ENCODE measurements at places on chromosomes 13 and 19.

DNA sequence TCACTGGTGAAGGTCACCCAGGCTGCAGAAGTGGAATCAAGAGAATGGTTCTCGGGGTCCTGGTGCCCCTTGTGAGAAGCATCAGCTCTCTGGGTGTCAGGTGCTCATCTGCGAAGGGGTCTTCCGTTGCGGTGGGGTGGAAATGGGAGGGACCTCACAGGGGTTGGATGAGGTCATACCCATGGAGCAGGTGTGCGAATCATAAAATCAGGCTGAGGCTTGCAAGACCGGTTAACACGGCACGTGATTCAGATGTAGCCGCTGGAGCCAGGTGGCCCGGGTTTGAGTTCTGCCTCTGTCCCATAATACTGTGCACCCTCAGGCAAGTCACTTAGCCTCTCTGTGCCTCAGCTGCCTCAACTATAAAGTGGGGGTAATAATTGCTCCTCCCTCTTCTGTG, 3.9 kb upstream of the KLK15 start:
- DNase-seq, result no peak

- DNase-seq, result no peak
These were observed 855.9 kb upstream of the KLHL1 start for GRCh38 chr13:70964124-70964523.

- DNase-seq, result no peak
These were observed 655 bp upstream of the S1PR5 start for GRCh38 chr19:10517760-10518443.

- DNase-seq, result no peak
These were observed 14.0 kb upstream of the ZNF468 start for GRCh38 chr19:52871466-52871865.

DNA sequence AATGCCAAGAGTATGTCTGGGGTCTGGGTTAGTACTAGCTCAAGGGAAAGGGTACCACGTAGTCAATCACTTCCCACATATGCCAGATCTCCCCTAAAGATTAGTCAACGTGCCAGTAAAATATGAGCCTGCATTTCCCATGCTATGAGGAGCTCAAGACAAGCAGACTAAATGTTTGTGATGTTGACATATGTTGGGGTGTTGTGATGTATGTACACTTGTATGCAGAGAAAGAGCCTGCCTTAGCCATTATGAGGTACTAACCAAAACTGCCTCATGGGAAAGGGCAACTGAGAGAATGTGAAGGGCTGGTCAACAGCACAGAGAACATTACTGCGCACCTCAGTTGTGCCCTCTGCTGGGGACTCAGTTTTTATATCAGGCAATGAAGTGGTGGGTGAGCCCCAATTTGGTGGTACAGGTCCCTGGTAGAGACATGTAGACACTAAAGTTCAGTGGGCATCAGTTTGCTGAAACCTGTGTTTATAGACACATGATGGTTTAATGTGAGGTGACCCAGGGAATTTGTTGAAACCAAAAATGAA, 287.0 kb downstream of the DCT start:
- DNase-seq, result no peak

DNA sequence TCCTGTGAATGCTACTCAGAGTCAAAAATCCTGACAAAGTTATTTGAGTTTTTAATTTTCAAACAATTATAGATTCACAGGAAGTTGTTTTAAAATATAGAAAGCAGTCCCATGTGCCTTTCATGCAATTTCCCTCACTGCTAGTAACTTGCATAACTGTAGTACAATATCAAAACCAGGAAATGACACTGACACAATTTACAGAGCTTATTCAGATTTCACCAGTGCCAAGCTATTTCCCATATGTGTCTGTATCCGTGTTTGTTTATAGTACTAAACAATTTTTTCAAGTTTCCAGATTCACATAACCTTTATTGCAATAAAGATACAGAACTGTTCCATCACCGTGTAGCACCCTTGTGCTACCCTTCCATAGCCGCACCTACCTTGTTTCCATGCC, 934.6 kb downstream of the PCDH17 start:
- DNase-seq, result no peak

- no peak for DNase-seq
These were observed 1.1 kb downstream of the SHISA2 start for GRCh38 chr13:26050568-26051230.

DNA sequence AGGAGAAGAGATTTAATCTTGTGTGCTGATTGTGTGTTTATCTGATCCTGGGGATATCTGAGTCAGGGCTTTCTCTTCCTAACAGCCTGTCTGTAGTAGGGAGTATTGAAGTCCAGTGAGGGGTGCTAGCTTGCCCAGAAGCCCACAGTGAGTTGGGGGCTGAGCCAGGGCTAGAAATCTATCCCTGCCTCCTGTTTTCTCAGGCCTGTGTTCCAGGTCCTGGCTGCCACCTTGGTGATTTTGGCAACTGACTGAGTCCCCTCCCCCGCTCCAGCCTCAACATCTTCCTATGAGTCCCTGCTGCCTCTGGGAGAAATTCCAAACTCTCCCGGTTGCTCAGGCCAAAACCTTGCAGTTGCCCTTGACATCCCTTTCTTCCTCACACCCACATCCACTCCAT, 7.7 kb upstream of the NOVA2 start:
- no peak for DNase-seq

DNA sequence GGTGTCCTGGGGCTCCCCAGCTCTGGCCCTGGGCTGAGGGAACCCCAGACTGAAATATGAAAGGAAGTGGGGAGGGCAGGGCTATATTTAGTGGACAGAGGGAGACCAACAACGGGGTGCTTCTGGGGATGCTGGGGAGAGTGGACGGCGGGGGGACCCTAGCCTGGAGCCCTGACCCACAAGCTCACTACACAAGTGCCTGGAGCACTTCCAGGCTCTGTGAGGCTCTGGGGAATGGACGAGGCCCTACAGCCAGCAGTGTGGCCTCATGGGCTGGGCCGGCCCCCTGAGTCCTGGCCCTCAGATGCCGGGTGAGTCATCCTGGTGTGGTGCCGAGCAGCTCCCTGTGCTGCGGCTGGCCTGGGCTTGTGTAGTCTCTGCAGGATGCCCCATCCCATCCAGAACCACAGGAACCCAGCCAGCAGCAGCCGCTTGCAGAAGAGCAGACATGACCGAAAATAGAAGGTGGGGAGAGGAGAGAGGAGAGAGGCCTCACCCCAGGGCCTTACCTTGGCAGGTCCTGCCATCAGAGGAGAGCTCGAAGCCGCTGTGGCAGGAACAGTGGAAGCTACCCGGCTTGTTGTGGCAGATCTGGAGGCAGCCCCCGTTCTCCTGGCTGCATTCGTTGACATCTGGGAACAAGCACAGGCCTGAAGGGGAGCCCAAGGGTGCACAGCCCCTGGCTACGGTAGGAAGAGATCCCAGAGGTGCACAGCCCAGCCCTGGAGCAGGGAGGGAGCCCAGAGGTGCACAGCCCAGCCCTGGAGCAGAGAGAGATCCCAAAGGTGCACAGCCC, 26.1 kb downstream of the GAS6 start:
- peak; percentile 97 for DNase-seq

DNA sequence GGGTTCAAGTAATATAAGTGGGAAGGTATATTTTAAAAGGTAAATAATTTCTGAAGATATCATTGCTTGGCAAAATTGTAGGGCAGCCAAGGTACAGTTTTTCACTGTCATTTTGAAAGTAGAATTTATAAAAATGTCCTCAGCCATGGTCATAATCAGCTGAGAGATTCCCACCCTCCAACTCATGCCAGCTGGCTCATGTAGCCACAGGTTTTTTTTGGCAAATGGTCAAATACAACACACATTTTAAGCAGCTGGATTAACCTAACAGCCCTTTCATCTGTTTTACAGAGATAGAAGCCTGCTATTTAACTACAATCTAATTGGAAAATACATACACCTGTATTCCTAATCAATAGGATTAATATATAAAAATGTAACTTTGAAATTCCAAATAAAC, 619.2 kb upstream of the SGCG start:
- no peak for DNase-seq

DNA sequence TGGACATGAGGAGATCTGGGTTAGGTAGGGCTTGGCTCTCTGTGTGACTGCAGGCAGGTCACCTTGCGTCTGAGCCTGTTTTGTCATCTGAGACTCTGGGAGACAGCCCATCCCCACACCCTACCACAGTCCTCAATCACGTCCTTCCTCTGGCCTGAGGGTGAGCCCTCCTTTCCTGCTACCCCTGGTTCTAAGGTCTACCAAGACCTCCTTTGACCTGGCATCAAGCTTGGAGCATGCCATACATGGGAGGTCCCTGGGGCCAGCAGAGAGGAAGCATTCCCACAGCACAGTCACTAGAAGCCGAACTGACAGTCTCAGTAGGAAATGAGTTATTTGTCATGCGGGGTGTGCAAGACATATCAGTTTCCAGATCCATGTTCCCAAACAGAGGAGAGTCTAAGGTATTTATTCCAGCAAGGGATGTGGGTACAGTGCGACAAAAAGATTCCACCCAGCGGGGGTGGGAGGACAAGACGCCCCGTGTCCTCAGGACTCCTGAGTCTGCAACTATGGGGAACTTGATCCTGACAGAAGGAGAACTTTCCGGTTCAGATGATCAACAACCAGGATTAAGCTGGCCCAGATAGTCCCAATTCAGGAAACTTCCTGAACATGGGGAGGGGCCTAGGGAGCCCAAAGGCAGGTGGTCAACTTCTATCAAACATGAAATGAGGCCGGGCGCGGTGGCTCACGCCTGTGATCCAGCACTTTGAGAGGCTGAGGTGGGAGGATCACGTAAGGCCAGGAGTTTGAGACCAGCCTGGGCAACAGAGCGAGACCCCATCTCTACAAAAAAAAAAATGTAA, 9.5 kb downstream of the ARRDC2 start:
- DNase-seq, result no peak

DNA sequence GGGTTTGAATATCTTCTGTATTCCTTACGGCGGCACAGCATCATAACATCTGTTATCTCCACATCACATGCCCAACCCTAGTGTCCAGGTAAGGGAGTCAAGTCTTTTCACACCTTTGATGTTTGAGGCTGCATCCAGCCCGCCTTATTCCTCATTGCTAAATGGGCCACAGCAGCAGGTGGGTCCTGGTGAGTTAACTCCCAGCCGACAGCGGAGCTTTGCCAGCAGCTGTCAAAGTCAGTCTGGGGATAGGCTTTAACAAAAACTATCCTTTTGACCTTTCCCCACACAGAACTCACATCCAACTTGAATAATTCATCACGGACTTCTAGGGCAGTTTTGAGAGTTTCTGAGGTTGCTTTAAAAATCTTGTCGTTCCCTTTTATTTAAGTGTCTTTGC, 235.1 kb downstream of the DLEU7 start:
- no peak for DNase-seq

DNA sequence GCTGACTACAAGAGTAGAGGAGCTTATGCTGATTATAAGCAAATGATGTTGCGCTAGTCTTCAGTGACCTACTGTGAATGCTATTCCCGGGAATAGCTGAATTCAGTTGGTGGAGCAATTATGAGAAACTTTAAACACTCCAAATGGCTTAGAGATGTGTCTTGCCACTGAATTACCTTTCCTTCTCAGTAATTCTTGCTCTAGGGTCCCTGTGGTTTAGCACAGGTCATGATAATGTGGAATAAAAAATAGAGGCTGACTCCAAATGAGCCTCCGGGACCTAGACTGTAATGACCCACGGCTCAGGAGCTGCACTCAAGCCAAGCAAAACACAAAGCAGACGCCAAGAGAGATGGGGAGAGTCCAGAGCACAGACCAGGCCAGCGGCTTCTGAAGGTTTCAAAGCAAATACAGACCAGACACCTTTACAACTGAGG, 124.7 kb downstream of the RGCC start:
- no peak for DNase-seq

DNA sequence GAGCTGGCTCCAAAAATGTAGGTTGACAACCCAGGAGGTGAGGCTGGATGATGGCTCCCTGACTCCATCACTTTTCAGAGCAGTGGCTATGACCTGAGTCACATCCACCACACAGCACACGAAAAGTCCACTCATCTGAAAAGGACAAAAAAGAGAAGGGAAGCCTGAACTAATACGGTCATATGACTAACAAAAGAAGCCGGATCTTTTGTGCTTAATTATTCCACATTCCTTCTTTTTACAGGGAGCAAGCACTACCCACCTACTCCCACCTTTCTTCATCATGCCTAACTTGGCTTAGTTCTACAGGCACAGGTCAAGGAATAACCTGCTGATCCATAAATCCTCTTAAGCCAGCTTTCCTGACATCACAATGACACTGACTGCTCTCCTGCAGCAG, 601.3 kb upstream of the MIR17HG start:
- DNase-seq, result no peak

DNA sequence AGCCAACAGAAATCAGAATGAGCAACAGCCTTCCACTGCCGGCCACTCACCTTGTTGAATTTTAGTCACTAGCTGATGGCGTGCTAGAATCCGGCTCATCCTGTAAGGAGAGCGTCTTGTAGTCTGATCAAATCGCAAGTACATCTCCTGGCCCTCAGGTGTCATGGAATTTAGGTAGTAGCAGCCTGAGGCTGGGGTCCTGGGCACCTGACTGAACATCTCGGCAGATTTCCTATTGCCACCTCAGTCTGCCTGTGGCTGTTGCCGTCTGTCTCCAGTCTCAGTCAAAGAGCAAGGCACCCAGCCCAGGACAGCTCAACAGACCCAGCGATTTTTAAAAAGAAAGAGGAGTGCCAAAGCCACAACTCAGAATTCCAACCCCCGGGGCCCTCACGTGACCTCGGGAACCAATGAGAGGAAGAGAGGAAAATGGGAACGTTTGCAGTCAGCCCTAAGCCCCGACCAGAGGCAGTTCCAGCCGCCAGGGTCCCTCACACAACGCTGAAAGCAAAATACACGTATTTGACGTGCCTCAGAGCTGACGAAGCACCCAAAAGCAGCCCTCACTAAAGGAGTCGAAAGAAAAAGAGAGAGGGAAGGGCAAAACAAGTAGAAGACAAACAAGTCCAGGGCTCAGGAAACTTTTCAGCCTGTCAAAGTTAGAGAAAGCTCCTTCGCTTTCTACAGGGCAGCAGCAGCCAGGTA, at the start of gene STARD13:
Gene STARD13, minus strand, starts transcription at position 336 of the 705 bp plus-strand sequence. Its CDS starts 117 bp downstream, at position 219.
- peak; percentile 96 for DNase-seq

GRCh38 chr13:97588993-97589392, 155.0 kb downstream of the RAP2A start:
- no peak for DNase-seq

- no peak for DNase-seq
These were observed 12.0 kb downstream of the CCNE1 start for GRCh38 chr19:29823581-29824330.

- no peak for DNase-seq
These were observed 7.9 kb upstream of the CYSLTR2 start for GRCh38 chr13:48645845-48646244.

GRCh38 chr19:17719730-17720400, 585 bp downstream of the MAP1S start:
- DNase-seq, result no peak

Data from AG04450 (cell line).